ENCODE measurements at places on chromosomes 5 and 9.

GRCh38 chr5:30802961-30803705 lies 390.4 kb upstream of the CDH6 start:
- no peak for DNase-seq

GRCh38 chr5:151223447-151224264 lies at the start of gene CCDC69:
Gene CCDC69, minus strand, starts transcription at chr5:151224092. Its CDS starts 122 bp downstream, at chr5:151223970.
- DNase-seq = peak; percentile 12

GRCh38 chr9:100641166-100641565 lies 63.3 kb downstream of the CAVIN4 start:
- DNase-seq = no peak

DNA sequence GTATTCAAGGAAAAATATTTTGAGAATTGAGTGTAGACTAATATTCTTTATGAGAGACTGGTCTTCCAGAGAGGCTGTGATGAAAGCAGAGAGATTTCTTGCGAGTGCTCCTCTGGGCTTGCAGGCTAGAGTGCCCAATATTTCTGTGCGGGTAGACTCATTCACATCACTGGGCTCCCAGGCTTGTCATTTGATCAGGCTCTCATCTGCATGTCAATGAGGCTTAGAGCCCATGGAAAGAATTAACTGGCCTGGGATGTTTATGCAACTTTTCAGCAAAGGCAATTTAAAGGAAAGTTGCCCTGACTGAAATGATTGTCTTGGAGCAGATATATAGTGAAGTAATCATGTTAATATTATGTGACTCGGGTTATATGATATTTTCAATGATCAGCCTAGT lies 42.3 kb downstream of the SNCAIP start:
- no peak for DNase-seq

GRCh38 chr9:128049843-128050242 lies 17.3 kb downstream of the NAIF1 start:
- DNase-seq = no peak
